ENCODE measurements at places on chromosomes 5 and 9. TPM values are rescaled to one million over a fixed set of nuclear protein-coding genes. Genes with fewer than 3 reads are reported as not detected.

DNA sequence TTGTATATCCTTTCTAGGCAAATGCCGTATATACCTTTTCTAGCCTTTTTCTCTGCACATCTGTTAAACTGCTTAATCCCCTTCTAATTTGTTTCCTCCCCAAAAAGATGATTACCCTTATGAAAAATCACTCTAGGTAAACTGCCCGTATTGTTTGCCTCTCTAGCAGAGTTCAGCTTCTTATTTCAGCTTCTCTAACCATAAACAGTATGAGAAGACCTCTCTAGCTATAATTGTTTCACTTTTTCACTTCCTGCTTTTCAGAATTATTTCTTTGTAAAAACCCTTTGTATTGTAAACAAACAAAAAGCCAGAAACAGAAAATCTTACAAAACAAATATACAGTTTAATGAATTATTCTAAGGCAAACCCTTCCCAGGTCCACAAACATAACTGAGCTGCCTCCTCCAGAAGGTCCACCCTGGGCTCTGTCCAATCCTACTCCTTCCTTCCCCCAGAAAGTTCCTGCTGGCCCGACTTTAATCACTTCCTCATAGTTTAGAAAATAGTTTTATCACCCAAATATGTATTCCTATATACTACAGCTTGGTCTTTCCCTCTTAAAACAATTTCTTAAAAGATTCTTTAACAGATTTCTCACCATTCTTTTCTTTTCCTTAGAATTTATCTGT lies 158.1 kb downstream of the FGF1 start:
- DNase-seq, result no peak

GRCh38 chr5:9947225-9947714 lies 302.4 kb downstream of the ATPSCKMT start:
- DNase-seq, result peak; percentile 73

DNA sequence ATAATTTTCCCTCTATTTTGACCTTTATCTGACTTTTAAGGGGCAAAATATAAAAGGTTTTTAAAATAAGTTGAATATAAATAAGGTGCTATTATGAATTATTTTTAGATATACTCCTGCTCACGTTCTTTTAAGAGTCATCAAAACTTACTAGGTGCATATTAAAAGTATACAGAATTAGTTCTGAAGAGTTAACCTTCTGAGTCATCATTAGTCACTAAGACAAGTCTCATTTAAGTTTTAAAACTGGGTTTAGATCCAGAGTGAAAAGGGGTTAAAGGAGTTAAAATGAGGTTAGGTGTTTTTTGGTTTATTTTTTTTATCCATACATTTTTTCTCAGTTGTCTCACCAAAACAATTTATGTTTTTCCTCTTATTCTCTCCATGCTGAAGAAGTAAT lies 41.7 kb downstream of the SMIM15 start:
- no peak for DNase-seq

- DNase-seq, result no peak
Observed at GRCh38 chr5:171808951-171809350, 23.3 kb downstream of the SMIM23 start.

- DNase-seq, result no peak
Observed at GRCh38 chr9:126375386-126375785, 48.8 kb downstream of the MVB12B start.

GRCh38 chr9:109799792-109800191 lies 19.8 kb downstream of the PALM2AKAP2 start:
- no peak for DNase-seq

DNA sequence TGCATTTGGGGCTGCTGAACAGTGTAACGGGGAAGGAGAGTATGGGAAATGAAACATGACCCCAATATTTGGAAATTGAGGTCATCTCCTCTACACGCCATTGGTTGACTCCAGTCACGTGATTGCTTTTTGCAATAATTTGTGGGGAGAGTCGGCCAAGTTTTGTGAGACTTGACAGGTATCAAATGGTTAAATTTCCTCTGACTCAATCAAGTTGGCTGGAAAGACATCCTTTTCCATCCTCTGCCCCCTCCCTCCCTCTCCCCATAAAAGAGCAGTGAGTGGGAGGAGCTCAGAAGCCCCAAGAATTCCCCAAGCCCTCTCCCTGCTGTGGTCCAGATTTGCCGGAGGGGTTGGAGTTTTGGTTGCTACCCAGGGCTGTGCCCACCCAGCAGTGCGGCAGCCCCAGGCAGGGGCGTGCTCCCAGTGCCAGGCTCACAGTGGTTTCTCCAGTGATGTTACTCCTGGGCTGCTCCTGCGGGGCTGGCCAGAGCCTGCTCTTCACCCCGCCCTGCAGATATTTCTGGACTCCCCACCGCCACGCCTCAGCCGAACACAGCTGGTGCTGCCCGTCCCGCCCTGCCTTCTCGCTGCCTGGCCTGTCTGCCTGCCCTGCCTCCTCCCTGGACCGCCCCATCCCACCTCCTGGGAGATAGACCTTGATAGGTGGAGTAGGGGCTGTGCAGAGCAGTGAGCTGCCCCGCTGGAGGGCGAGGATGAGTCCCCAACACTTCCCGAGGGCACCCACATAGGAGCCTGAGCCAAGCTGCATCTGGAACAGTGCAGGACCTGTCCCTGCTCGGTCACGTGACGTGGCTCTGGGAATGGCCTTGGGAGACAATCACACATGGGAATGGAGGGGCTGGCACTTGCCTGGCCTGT lies 3.4 kb downstream of the COL5A1 start:
- no peak for DNase-seq

GRCh38 chr5:136080483-136081216 lies 51.9 kb downstream of the TGFBI start:
- peak; percentile 61 for DNase-seq

- DNase-seq, result no peak
Observed at GRCh38 chr9:96305171-96305570, 3.2 kb upstream of the HSD17B3 start.

DNA sequence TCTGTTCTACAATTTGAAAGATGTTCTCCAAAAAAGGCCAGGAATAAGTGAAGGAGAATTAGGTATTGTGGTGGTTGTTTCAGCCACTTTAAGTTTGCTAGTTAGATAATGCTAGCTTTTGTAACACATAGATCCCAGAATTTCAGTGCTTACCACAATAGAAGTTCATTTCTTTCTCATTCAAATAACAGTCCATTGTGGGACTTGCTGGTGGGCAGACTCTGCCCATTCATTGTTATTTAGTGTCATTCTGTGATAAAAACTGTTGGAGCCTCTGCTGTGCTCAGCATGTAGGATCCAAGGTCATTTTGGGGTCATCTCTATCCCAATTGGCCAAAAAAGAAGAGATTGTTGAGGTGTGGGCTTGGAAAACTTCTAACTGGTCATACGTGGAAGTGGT lies 106.8 kb downstream of the CCDC192 start:
- no peak for DNase-seq

DNA sequence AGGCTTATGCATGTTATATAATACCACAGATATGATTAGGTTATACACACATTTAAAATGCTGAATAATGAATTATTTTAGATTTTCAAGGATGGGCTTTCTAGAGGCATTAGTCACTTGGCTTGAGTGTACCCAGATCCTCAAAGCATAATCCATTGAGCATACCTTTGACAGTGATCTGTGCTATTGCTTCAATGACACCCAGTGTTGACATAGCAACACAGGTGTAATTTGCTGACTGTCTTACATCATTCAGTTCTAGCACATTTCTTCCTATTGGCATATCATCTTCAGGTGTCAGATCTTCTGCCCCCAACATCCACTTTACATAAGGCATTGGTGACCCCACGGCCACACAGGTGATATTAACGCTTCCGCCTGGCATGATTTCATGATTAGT lies 721.5 kb upstream of the DMAC1 start:
- no peak for DNase-seq

- no peak for DNase-seq
Observed at GRCh38 chr9:104993291-104993963, 65.5 kb upstream of the ABCA1 start.

- DNase-seq, result no peak
Observed at GRCh38 chr5:170355601-170356098, 33.5 kb downstream of the KCNMB1 start.

DNA sequence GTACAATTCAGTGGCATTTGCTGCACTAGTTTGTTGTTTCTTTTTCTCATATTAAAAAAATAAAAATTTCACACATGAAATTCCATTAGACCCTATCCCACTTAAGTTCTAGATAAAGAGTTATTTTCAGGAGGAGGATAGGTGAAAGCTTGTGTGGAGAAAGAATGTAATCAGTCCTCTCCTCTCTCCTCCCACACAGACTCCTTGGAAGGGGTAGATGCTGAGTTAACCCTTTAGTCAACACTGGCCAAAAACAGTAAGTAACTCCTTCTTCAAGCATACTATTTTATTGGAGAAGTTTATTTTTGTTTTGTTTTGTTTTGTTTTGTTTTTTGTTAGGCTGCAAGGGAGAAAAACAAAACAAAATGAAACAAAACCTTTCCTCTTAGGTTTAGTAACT lies 30.6 kb upstream of the LMNB1 start:
- no peak for DNase-seq

GRCh38 chr9:94804316-94804715 lies 77.8 kb downstream of the AOPEP start:
- DNase-seq, result no peak

DNA sequence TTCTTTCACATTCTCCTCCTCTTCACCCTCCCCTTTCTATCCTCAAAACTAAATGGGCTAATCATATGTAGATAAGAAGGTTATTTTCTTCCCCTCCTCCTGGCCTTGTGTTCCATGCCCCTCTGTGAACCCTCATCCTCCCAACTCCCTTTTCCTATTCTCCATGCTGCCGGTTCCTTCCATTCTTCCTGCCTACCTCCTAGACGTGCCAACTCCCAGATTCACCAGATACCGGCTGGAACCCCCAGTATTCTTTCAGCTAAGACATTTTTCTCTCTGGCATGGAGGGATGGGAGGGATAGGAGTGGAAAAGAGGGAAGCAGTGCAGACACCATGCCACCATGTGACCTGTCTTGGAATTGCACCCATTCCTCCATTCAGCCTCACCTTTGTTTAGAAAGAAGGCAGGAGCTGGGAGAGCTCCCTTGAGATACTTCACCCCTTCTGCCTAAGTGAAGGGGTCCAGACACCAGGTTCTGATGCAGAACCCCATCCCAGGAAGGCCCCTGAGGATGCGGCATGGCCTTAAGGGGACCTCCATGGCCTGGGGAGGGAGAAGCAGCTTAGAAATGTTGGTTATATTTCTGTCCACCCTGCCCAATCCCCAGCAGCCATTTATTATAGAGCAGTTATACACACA lies 4.8 kb downstream of the DNAJB5 start:
- no peak for DNase-seq

DNA sequence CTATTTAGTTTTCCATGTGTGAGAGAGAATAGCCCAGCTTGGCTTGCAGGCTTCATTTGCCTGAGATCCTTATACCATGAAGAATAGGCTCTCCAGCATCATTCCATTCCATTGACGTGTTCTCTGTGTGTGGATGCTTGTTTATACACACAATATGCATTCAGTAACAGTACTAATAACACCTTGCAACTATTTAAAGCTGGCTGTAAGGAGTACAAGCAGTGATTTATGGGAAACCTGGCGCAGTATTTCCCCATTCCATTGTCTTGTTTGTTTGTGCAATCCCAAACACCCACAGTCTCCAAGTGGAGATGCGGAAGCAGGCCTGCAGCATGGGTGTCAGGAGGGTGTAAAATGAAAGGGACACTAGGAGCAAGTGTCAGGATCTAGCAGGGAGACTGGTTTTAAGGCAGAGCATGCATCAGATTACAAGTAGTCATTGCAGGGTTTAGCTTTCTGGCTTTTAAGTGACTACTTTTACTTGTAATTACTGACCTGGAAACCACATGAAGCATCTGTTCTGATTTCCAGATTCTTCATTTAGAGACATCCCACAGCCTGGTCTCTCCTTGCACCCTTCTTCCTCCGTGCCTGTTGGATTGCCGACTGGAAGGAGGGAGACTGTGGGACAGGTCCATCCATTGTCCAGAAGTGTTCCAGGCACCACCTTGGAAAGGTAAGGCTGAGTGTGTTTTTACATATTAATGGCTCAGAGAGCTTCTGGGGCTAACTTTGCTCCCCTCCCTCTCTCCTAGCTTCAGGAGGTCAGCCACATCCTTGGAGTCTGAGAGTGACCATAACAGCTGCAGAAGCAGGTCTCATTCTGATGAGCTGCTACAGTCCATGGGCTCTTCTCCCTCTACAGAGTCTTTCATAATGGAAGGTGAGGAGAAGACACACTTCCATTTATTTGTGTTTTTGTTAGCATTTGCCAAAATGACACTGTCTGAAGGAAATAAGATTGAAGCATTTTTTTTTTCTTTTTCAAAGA lies 241.6 kb downstream of the ARHGEF28 start:
- DNase-seq, result no peak

DNA sequence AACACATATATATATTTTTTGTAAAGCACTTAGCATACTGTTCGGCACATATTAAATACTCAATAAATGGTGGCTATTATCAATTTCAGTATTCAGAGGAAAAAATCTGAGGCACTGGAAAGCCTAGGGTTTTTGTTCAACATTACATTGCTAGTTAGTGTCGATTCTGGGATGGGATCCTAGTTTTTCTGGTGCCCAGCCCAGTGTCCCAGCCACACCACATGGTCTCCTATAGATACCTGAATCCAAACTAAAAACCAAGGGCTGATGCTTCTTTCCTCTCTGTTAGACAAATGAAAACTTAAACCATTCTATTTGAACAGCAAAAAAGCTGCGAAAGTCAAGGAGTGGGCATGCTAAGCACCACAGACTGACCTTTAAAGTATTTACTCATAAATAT lies 810.7 kb upstream of the DMAC1 start:
- no peak for DNase-seq

GRCh38 chr9:127279717-127280285 lies 15.2 kb downstream of the GARNL3 start:
- DNase-seq, result no peak

DNA sequence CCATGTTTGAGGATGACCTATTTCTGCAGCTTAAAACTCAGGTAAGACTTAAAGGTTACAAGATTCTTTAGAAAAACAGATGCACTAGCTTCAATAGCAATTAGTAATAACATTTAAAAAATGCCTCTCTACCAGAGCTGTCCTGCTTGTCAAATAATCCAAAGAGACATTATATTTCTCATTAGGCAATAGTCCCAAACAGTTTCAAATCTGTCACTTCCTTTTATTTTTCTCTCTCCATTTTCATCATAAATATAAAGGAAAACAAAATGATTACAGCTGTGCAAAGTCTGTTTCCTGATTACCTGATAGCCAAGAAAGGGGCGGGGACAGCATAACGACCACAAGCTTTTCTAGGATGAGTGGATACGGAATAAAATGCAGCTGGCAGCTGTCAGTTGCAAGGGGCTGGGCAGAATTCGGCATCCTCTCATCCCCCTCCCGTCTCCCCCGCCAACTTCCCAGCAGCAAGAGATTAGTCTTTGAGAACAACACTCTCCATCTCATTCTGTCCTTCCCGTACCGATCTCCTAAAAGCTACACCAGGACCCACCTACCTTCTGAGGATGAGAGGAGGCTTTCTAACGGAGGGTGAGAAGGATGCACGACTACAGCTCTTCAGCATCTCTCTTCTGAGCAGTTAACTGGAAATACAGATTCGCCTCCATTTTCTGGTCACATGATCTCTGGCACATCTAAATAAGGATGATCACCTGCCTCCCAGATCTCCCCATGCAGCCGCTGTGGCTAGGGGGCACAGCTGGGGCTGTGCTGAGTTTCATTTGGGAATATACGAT lies 72.5 kb upstream of the PCA3 start:
- no peak for DNase-seq

GRCh38 chr5:161676103-161676502 lies 9.4 kb upstream of the GABRA6 start:
- DNase-seq, result no peak

The EFNA5 gene
- total RNA-seq, result 28.1 TPM

The BSPRY gene
- 8.8 TPM for total RNA-seq

The SNCAIP gene
- 1.1 TPM for total RNA-seq

The SLC6A19 gene
- total RNA-seq, result not detected

The SLC36A2 gene
- total RNA-seq, result not detected

The AK6 gene
- 33.0 TPM for total RNA-seq

The SLC1A3 gene
- 1.3 TPM for total RNA-seq

The CTNNAL1 gene
- total RNA-seq, result 182 TPM

The EIF4EBP3 gene
- total RNA-seq, result 2.8 TPM

The LYRM7 gene
- 4.2 TPM for total RNA-seq

All from epithelial cell of proximal tubule (primary cell).